LoVo (cell line): ENCODE measurements at places on chromosomes 6 and 20.

- no peak for DNase-seq
These were observed 2.1 kb downstream of the APOBEC2 start for GRCh38 chr6:41055149-41055548.

- DNase-seq: no peak
These were observed 1.3 kb downstream of the RTEL1 start for GRCh38 chr20:63659370-63659769.

DNA sequence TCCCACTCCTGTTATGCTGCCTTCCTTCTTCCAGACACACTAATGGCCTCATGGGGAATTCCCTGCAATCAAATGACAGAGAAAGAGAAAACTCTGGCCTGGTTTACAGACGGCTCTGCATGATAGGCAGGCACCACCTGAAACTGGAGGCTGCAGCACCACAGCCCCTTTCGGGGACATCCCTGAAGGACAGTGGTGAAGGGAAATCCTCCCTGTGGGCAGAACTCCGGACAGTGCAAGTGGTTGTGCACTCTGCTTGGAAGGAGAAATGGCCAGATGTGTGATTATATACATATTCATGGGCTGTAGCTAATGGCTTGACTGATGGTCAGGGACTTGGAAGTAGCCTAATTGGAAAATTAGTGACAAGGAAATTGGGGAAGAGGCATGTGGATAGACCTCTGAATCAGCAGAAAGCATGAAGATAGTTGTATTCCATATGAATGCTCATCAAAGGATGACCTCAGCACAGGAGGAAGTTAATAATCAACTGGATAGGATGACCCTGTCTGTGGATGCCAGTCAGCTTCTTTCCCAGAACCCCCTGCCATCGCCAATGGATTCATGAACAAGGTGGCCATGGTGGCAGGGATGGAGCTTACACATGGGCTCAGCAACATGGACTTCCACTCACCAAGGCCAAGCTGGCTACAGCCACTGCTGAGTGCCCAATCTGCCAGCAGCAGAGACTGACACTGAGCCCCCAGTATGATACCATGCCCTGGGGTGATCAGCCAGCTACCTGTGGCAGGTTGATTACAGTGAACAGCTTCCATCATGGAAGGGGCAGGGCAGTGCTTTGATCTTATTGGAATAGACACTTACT is 44.5 kb upstream of the VSX1 start:
- DNase-seq: no peak

GRCh38 chr6:91167846-91168245 is 581.0 kb upstream of the MAP3K7 start:
- DNase-seq: no peak
